G401 (cell line): ENCODE measurements at places on chromosomes 7 and 10. TPM values are rescaled to one million over a fixed set of nuclear protein-coding genes. Genes with fewer than 3 reads are reported as not detected.

EVX1 gene
- total RNA-seq, result not detected in 2 replicates

SEMA3E gene
- 0.47 and 1.2 TPM in 2 replicates for total RNA-seq

SPDYE5 gene
- not detected in 2 replicates for total RNA-seq

- no peak for DNase-seq
Observed at GRCh38 chr10:97012470-97012869, 173.3 kb downstream of the SLIT1 start.

GRCh38 chr7:50312250-50313162 is 8.0 kb downstream of the IKZF1 start:
- DNase-seq, result no peak

- DNase-seq, result no peak
Observed at GRCh38 chr7:78514634-78515033, 716.1 kb downstream of the PHTF2 start.
